ENCODE measurements at places on chromosomes 5 and 9. TPM values are rescaled to one million over a fixed set of nuclear protein-coding genes. Genes with fewer than 3 reads are reported as not detected.

GRCh38 chr5:6766604-6767093 lies 53.4 kb downstream of the TENT4A start:
- H3K36me3 ChIP-seq, result no peaks in the 10 kb centered on the region
- H3K4me1 ChIP-seq, result no peaks in the 10 kb centered on the region
- H3K27ac ChIP-seq, result peak overlapping the region; percentile 39
- DNase-seq, result peak; percentile 72
- H3K27me3 ChIP-seq, result no peaks in the 10 kb centered on the region

GRCh38 chr5:65861830-65862241 lies 64.5 kb upstream of the ERBIN start:
- no peaks in the 10 kb centered on the region for H3K4me1 ChIP-seq
- no peak overlapping the region for H3K27ac ChIP-seq
- H3K27me3 ChIP-seq, result no peaks in the 10 kb centered on the region
- H3K36me3 ChIP-seq, result no peaks in the 10 kb centered on the region

The CLIC3 gene
- 11.8 TPM for total RNA-seq

GRCh38 chr5:173686950-173687349 lies 70.5 kb upstream of the BOD1 start:
- H3K4me3 ChIP-seq, result no peak overlapping the region
- H3K27ac ChIP-seq, result no peak overlapping the region
- H3K36me3 ChIP-seq, result no peaks in the 10 kb centered on the region
- no peak for DNase-seq

The WDR31 gene
- total RNA-seq, result 2.3 TPM

- no peaks in the 10 kb centered on the region for H3K36me3 ChIP-seq
- H3K27ac ChIP-seq, result no peak overlapping the region
- DNase-seq, result no peak
- no peaks in the 10 kb centered on the region for H3K4me1 ChIP-seq
- no peaks in the 10 kb centered on the region for H3K27me3 ChIP-seq
- no peak overlapping the region for H3K4me3 ChIP-seq
These were observed 545.8 kb upstream of the CDH10 start for GRCh38 chr5:25190521-25191000.
